ENCODE measurements at places on chromosomes 16 and 17. TPM values are rescaled to one million over a fixed set of nuclear protein-coding genes. Genes with fewer than 3 reads are reported as not detected.

RGS9 gene
- 3.3 TPM for total RNA-seq

GRCh38 chr17:9424071-9424640 is 151.5 kb downstream of the STX8 start:
- no peak for DNase-seq

MRC2 gene
- total RNA-seq = 120 TPM

FSCN2 gene
- total RNA-seq = 1.2 TPM

- no peak for DNase-seq
Measured at GRCh38 chr16:22402191-22402590, 27.8 kb upstream of the CDR2 start.

SDK2 gene
- 0.41 TPM for total RNA-seq

FAM83G gene
- total RNA-seq = 17.3 TPM
